Transverse colon (tissue), 4 donors: ENCODE measurements at places on chromosomes 2 and 18. TPM values are rescaled to one million over a fixed set of nuclear protein-coding genes. Genes with fewer than 3 reads are reported as not detected.

- no peaks in the 10 kb centered on the region for H3K27me3 ChIP-seq
- peaks cover 4% of the 10 kb centered on the region for H3K4me1 ChIP-seq
- no peak for DNase-seq
- H3K4me3 ChIP-seq = no peak overlapping the region
- H3K36me3 ChIP-seq = no peaks in the 10 kb centered on the region
- H3K27ac ChIP-seq = peak overlapping the region; percentile 4
These were observed 47.8 kb upstream of the CREB1 start for GRCh38 chr2:207481924-207482323.

- H3K4me1 ChIP-seq = peaks cover 6% of the 10 kb centered on the region
- H3K27ac ChIP-seq = no peak overlapping the region
- no peak for DNase-seq
- H3K4me3 ChIP-seq = no peak overlapping the region
These were observed 2.4 kb upstream of the STK11IP start for GRCh38 chr2:219595256-219595655.

- peak overlapping the region; percentile 43 for H3K27ac ChIP-seq
- H3K27me3 ChIP-seq = no peaks in the 10 kb centered on the region
- no peak overlapping the region for H3K4me3 ChIP-seq
- no peaks in the 10 kb centered on the region for H3K36me3 ChIP-seq
- no peak for DNase-seq
These were observed 14.9 kb upstream of the KLF11 start for GRCh38 chr2:10028407-10028987.

- H3K36me3 ChIP-seq = no peaks in the 10 kb centered on the region
- H3K27me3 ChIP-seq = no peaks in the 10 kb centered on the region
- peak overlapping the region; percentile 16 for H3K27ac ChIP-seq
These were observed 10.1 kb downstream of the BIN1 start for GRCh38 chr2:127096718-127097470.

DNA sequence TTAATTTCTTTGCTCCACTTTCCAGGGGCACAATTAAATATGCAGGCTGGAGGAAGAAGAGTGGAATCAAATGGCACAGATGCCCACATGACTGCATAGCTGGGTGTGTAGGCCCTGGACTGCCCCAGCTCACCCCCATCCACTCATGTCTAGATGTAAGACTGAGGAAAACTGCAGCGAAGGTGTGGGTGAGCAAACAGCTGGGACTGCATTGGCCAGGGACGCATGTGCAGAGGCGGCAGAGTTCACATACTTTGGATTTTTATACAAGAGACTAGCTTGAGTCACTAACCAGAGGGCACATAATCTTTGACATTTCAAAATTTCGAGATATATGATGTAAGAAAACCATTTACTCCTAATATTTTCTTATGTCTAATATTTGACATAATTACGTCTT, 60.1 kb downstream of the SPIRE1 start:
- H3K27me3 ChIP-seq = no peaks in the 10 kb centered on the region
- DNase-seq = no peak

DNA sequence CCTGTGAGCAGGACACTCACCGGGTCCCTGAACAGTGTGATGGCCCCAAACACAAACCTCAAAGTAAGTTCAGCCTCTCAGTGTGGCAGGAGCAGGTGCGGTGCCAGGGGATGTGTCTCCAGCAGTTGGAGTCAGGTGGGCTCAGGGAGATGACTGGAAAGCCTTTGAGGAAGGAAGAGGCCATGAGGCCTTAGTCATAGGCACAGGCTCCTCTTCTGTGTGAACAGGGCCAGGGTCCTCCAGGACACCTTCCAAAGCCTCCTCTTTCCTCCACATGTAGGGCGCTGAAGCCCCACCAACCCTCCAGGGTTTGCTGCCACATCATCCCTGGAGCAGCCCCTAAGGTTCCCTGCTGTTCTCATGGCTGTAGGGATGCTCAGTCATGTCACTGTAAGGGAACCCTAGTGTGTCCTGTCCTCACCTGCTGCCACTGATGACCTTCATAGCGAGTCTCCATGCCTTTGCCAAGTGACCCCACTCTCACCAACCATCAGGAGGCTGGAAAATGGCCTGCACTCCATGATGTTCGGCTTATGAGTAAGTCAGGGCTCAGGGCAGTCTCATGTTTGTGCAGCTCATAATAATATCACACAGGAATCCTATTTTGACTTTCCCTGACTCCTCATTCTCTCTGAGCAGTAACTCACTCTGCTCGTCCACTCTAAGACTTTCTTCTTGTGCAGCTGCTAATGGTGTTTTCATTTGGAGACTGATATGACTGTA, 1152.9 kb downstream of the RPIA start:
- no peak for DNase-seq
- H3K36me3 ChIP-seq = no peaks in the 10 kb centered on the region
- H3K4me3 ChIP-seq = no peak overlapping the region
- no peak overlapping the region for H3K27ac ChIP-seq

- no peak overlapping the region for H3K4me3 ChIP-seq
- no peaks in the 10 kb centered on the region for H3K4me1 ChIP-seq
- H3K27ac ChIP-seq = no peak overlapping the region
- H3K27me3 ChIP-seq = no peaks in the 10 kb centered on the region
- DNase-seq = no peak
- H3K36me3 ChIP-seq = no peaks in the 10 kb centered on the region
These were observed 205.8 kb downstream of the ZNF385B start for GRCh38 chr2:179655627-179656026.

DNA sequence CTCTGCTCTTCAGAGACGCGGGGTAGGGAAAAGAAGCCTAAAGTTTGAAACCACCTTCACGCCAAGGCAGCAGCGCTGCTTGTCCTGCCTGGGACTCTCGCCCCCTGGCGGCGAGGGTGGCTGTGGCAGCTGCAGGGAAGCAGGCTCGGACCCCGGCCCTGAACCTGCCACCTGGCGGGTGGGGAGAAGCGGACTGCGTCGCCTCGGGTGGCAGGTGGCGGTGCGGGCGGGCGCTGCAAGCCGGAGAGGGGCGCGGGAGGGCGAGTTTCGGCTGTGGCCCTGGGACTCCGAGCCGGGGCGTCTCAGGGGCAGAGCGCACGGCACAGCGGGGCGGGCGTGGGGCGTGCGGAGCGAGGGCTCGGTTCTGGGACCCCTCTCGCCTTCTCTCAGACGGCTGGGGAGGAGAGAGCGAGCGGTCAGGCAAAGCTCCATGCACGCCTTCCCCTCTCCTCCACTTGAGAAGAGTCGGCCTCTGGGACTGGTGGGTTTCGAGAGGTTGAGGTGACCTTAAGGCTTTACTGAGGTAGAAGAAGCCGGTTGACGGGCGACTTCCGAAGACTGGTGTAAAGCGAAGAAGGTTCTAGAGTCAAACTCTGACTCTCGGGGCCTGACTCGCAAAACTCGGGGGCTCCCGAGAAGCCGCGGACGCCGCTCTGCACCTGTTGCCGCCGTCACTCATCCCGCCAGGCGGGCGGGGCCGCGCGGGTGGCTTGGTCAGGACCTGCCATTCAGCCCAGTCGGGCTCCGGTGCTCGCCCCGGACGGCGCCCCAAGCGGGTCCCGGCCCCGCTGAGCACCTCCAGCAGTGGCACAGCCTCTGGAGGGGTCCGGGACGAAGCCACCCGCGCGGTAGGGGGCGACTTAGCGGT, 1.1 kb upstream of the BOLL start:
- peaks cover 40% of the 10 kb centered on the region for H3K27me3 ChIP-seq
- no peak overlapping the region for H3K27ac ChIP-seq
- no peaks in the 10 kb centered on the region for H3K36me3 ChIP-seq
- peaks cover 7% of the 10 kb centered on the region for H3K4me1 ChIP-seq
- H3K4me3 ChIP-seq = peak overlapping the region; percentile 27

GRCh38 chr2:68318914-68319397, 793 bp downstream of the CNRIP1 start:
- no peaks in the 10 kb centered on the region for H3K36me3 ChIP-seq
- H3K4me3 ChIP-seq = peak overlapping the region; percentile 56
- H3K4me1 ChIP-seq = peaks cover 5% of the 10 kb centered on the region
- H3K27ac ChIP-seq = peak overlapping the region; percentile 80
- H3K27me3 ChIP-seq = peaks cover 21% of the 10 kb centered on the region

DNA sequence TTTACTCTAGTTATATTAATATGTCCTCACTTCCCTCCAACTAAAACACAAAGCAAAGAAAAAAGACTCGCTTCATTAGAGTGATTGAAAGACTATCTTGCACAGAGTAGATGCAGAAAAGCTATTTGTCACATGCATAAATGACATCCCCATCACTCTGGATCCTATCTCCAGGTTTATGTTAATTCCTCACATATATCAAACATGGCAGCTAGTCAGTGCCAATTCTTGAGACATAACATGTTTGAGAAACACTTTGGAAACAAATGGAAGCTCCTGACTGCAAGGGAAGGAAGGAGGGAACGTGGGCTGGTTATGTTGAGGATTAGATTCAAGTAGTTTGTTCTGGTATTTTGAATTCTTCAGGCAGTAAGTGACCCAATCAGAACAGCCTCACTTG, 89.8 kb upstream of the BCL2L11 start:
- no peak for DNase-seq
- H3K36me3 ChIP-seq = no peaks in the 10 kb centered on the region
- no peak overlapping the region for H3K4me3 ChIP-seq

- peaks cover 3% of the 10 kb centered on the region for H3K4me1 ChIP-seq
- H3K27ac ChIP-seq = no peak overlapping the region
- no peak for DNase-seq
- H3K4me3 ChIP-seq = no peak overlapping the region
These were observed 27.8 kb upstream of the LPIN1 start for GRCh38 chr2:11718606-11719005.

DNA sequence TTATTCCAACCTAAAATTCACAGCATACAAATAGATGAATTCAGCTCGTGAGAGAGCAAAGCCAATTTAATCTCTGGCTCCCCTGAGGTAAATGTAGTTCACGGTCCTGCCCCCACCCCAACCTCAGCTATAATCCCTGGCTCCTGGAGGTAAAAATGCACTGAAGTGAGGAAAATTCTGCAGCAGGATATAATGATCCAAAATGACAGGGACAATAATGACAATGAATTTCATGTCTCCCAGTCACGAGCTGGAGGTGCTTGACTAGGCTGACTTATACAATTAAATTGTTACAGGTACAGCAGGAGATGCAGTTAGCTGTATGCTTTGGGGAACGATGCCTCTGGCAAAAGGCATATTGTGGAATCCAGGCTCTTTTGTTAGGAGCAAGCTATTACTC, 82.0 kb downstream of the GPD2 start:
- H3K4me3 ChIP-seq = no peak overlapping the region
- H3K4me1 ChIP-seq = no peaks in the 10 kb centered on the region
- no peak overlapping the region for H3K27ac ChIP-seq

Gene ELAC1
- 9.6 TPM for total RNA-seq

Gene RHBDD1
- 47.5 TPM for total RNA-seq

Gene FOXD4L1
- total RNA-seq = not detected

Gene HMSD
- not detected for total RNA-seq

Gene COL4A3
- total RNA-seq = 5.1 TPM

Gene FKBP7
- total RNA-seq = 5.2 TPM

Gene C2orf92
- 27.3 TPM for total RNA-seq

Gene ALLC
- not detected for total RNA-seq

Gene ABCB11
- total RNA-seq = 11.2 TPM

Gene MROH2A
- total RNA-seq = not detected
